CD4-positive, CD25-positive, alpha-beta regulatory T cell (primary cell): ENCODE measurements at places on chromosomes 5 and 9. TPM values are rescaled to one million over a fixed set of nuclear protein-coding genes. Genes with fewer than 3 reads are reported as not detected.

- no peak for DNase-seq
Measured at GRCh38 chr9:137204731-137205125, 720 bp downstream of the TMEM203 start.

DNA sequence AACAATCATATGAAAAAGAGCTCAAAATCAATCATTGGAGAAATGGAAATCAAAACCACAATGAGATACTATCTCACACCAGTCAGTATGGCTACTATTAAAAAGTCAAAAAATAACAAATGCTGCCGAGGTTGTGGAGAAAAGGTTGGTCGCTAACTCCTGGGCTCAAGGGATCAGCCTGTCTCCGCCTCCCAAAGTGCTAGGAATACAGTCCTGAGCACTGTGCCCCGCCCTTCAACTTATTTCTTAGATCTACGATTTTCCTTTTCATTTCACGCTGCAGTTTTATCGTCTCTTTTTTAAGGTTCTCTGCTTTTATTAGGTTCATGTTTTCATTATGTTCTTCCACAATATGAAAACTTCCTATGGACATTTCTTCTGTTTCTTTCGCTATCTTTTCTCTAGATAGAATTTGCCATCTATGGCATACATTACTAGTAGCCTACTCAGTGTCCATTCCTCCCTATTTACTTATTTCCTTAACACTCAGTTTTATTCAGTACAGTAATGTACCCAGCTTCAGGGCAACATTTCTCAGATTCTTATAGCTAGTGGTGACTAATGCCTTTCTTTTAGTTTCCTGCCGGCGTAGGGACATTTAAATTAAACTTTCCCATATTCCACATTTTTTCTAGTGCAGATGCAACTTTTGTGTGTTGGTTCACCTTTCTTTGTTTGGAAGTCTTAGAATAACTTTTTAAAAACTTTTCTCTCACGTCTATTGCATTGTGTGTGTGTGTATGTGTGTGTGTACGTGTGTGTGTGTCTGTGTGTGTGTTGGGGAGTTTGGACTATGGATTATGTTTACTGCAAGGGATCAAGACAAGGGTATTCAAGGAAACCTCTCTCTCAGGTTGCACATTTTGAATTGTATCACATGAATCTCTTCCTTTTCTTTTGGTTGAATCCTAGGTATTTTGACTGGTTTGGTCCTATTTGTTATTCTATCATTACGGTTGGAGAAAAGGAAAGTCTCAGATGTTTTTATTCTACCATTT, 21.6 kb upstream of the FBN2 start:
- DNase-seq: no peak

GRCh38 chr9:126132746-126133145, 193.9 kb upstream of the MVB12B start:
- DNase-seq: no peak

DNA sequence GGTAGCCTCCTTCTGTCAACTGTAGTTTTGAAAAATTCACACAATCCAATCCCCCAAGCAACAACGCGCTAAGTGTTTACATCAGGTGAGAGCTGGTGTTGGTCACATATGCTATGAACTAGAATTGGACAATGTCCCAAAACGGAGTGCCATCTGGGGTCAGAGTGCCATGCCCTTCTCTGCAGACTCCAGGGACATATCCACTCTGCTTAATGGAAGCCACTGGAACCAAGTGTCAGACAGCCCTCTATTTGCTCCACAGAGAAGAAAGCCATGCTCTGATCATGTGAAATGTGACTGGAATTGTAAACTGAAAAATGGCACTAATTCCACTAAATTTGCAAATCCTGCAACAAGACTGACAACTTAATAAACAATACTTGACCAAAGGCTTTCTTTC, 12.2 kb downstream of the ABCA1 start:
- no peak for DNase-seq

GRCh38 chr5:98397081-98397480, 376.4 kb upstream of the RGMB start:
- DNase-seq: no peak

DNA sequence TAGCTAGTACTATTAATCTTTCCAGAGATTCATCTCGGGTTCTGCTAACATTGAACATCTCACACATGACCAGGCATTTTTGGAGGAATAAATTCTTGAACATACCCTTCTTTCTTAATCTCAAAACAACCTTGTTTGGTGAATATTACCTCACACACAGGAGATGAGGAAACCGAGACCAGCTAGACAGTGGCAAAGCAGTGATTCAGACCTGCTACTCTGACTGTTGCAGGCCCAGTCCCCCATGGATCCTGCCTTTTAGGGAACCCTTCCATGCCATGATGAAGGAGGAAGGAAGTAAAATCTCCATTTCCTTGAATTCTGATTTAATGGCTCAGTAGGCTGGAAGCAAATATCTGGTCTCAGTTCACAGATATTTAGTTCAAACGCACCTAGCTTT, 2.6 kb downstream of the PCSK5 start:
- DNase-seq: no peak

GRCh38 chr9:116318468-116319374, 165.1 kb downstream of the PAPPA start:
- no peak for DNase-seq

DNA sequence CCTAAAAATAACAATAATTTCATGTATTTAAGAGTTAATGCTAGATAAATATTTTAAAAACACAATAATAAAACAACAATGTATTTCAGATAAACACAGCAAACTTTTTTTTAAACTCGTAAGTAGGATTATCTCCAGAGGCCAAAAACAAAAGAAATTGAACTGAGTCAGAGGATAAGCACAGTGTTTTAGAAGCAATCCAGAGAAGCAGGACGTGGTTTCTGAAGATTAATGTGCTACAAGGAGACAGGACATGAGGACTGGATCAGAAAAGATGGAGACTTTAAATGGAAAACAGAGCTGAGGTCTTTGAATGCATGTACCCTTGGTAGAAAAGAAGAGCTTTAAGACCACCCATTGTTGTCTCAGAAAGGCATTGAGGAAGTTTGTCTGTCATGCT, 491.2 kb upstream of the TLE4 start:
- DNase-seq: no peak

DNA sequence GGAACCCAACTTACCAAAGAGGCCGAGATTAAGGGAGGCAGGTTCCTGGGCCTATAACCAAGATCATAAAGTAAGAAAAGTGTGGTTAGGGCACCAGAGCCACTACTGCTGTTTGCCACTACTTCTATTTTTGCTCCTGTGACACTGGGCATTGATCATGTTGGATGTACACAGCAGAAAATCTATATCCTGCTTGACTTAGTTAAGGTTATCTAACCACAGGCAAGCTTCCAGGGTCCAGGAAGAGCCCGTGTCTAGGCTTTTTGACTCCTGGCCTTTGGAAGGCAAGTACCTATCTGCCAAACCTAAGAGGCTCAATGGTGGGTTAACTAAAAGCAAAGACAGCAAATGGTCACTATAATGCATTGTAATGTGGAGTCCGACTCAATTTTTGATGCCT, 497.5 kb upstream of the DMAC1 start:
- DNase-seq: no peak

DNA sequence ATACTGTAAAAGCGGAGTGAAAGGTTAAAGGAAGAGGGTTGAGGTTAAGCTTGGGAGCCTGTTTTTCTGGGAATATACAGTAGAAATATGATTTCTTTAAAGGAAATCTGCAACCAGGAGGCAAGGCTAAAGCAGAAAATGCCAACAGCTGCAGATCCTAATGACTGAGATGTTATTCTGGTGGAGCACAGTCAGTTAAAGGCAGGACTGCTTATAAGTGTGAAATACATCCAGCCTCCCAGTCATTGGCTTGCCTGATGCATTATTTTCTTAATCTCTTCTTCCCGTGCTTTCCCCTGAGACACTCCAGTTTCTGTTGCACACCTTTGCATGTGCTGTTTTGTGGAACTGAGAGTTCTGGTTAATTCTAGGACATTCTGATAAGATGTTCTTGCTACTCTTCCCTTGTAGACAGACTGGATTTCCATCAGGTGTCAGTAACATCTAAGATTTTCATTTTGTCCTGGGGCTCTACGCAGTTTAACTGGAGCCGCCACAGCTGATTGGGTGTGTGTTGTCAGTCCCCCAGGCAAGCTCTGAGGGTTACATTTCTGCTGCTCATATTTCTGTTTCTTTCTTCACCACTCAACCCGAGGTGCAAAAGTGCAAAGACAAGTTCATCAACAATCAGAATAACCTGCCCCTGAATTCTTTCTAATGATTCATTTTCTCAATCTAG, 44.4 kb downstream of the CAST start:
- DNase-seq: no peak

GRCh38 chr9:31490551-31491106, 893.8 kb upstream of the ACO1 start:
- DNase-seq: no peak

- peak; percentile 31 for DNase-seq
Measured at GRCh38 chr9:131799177-131799823, 59.4 kb upstream of the RAPGEF1 start.

GRCh38 chr9:90891308-90892040, 89.9 kb downstream of the SYK start:
- no peak for DNase-seq

DNA sequence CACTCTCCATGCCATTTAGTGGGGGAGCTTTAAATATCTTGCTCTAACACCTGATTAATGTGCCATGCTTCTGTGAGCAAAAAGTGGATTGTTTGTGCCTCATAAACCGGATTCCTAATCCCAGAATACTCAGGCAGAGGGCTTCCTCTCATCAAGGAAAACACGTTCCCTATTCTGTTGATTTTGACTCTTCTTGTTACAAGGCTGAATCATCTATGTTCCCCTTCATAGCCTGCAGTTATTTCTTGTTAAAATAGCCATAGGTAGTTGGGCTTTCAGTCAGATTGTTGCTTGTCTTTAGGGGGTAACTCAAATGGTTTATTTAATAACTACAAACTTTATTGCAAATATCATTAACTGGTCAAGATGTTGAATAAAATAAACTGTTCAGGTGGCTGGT, 26.6 kb downstream of the ROPN1L start:
- DNase-seq: no peak

DNA sequence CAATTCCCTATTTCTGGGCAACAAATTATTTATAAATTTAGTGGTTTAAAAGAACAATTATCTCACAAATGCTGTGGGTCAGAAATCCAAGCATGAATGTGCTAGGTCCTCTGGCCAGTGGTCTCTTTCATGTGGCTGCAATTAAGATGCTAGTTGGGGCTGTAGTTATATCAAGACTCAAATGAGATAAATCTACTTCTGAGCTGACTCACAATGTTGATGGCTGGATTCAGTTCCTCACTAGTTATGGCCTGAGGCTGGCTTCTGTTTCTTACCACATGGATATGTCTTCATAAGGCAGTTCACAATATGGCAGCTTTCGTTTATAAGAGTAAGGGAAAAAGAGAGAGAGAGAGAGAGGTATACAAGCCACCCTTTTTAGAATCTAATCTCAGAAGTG, 717.0 kb downstream of the PRELID2 start:
- no peak for DNase-seq

DNA sequence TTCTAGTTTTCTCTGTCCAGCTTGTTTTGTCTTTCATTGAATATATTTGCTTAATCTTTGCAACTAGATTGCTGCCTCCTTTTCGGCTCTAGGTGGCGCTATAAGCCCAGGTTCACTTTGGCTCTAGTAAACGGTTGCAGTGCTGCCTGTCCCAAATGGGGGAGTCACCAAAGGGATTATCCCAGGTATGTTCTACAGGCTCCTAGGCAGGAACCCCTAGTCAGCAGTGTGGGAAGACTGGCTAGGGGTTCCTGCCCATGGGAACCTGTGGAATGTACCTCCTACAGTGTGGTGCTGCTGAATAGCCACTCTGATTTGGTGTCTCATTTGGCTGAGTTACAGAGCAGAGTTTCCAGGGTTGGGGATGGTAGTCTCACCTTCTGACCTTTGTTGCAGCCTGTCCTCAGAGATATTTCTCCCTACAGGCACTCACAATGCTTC, 85.2 kb downstream of the ARSB start:
- no peak for DNase-seq

DNA sequence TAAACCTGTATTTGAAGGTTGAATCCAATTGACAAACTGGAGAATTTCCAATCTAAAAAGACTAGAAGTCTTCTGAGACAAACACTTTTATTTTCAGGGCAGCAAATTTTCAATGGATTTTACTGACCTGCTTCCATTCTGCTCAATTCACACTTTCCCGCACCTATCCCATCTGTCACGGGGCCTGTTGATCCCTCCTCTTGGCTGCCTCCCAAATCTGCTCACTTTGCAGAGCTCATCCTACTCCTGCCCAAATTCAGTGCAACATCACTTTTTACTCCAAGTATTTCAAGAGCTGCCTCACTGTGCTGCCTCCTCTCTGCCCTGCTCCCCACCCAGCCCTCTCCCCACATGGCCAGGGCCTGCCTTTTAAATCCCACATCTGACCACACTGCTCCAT, 35.1 kb downstream of the GOLM1 start:
- DNase-seq: no peak

GRCh38 chr9:82117026-82117811, 128.6 kb downstream of the SPATA31D1 start:
- no peak for DNase-seq

DNA sequence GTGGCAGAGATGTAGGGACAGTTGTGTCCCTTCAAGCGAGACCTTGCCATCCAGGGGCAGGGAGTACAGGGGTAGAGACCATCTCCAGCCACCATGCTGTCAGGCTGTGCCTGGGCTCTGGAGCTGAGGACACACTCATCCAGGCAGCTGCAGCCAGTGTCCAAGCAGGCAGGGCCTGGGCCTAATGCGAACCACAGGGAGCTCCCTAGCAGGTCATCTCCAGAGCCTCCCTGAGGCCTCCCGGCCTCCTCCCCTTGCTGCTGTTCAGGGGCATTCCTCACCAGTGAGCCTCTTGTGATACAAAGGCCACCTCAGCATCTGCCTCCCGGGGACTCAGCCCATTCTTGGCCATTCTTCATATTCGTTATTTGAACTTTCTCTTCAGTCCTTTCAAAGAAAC, 35.0 kb downstream of the TPPP start:
- DNase-seq: no peak

GRCh38 chr5:89036704-89037489, 153.9 kb upstream of the MEF2C start:
- no peak for DNase-seq

- DNase-seq: no peak
Measured at GRCh38 chr9:16371306-16371705, 499.2 kb downstream of the BNC2 start.

RNF224 gene
- polyA plus RNA-seq: not detected

CD74 gene
- polyA plus RNA-seq: 664 TPM

MAMDC4 gene
- 0.30 TPM for polyA plus RNA-seq

REEP2 gene
- polyA plus RNA-seq: 0.52 TPM

ZBTB43 gene
- 4.5 TPM for polyA plus RNA-seq

THBS4 gene
- not detected for polyA plus RNA-seq

IFNA21 gene
- not detected for polyA plus RNA-seq

MYMK gene
- polyA plus RNA-seq: not detected

ECM2 gene
- not detected for polyA plus RNA-seq

PLCXD3 gene
- not detected for polyA plus RNA-seq

NR6A1 gene
- polyA plus RNA-seq: not detected

WDR41 gene
- 10.0 TPM for polyA plus RNA-seq

TIFAB gene
- polyA plus RNA-seq: not detected

TMC1 gene
- polyA plus RNA-seq: not detected

DBH gene
- not detected for polyA plus RNA-seq

LOX gene
- 0.02 TPM for polyA plus RNA-seq

NIM1K gene
- polyA plus RNA-seq: 0.26 TPM
